ENCODE measurements at places on chromosomes 2 and 18.

- DNase-seq = no peak
These were observed 95.4 kb downstream of the ZBTB7C start for GRCh38 chr18:48313792-48314191.

DNA sequence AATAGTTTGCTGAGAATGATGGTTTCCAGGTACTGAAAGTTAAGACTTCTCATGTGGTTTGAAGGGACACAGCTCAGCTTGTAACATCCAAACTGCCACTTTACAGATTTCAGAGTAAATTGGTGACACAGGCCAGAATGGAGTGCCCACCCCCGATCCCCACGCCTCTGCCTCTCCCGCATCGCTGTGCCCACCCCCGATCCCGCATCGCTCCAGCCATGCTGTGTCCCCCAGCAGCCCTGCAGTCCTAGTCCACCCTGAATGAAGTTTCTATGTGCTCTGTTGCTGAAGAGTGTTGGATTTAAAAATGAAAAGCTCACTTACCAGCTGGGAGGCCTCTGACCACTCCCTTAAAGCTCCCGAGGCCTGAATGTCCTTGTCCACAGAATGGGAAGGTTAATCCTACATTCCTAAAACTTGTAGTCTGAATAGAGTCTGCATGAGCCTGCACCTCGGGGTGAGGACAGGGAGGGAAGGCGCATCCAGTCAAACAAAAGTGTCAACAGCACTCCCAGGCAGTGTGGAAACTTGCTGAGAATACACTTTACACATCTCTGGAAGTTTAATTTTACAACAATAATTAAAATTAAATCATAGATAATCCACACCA, 176.4 kb upstream of the ID2 start:
- DNase-seq = no peak

- no peak for DNase-seq
These were observed 162.1 kb downstream of the CD8B2 start for GRCh38 chr2:106649306-106649705.

DNA sequence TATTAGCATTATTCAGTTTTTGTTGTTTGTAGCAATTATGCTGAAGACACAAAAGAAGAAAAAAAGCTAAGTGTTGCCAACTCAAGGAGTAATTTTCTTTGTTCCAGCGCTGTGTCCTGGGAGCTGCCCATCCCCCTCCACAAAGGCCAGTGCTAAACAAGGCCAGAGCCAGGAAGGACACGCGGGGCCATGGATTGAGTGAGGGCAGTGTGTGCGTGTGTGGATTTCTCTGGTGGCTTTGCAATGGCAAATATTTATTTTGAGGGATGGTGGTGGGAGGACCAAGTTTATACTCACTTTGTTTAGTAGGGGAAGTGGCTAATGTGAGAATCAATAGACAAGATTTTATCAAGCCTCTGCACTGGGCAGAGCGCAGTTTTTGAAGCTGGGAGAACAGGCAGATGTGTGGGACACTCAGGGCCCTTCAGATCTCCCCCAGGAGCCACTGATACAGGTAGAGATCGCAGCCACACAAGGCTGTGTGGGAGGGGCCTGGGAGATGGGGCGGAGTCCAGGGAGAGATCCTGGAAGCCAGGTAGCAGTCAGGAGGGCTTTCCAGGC, 11.4 kb downstream of the AGAP1 start:
- DNase-seq = no peak

GRCh38 chr2:153641046-153641445, 162.5 kb upstream of the RPRM start:
- no peak for DNase-seq

DNA sequence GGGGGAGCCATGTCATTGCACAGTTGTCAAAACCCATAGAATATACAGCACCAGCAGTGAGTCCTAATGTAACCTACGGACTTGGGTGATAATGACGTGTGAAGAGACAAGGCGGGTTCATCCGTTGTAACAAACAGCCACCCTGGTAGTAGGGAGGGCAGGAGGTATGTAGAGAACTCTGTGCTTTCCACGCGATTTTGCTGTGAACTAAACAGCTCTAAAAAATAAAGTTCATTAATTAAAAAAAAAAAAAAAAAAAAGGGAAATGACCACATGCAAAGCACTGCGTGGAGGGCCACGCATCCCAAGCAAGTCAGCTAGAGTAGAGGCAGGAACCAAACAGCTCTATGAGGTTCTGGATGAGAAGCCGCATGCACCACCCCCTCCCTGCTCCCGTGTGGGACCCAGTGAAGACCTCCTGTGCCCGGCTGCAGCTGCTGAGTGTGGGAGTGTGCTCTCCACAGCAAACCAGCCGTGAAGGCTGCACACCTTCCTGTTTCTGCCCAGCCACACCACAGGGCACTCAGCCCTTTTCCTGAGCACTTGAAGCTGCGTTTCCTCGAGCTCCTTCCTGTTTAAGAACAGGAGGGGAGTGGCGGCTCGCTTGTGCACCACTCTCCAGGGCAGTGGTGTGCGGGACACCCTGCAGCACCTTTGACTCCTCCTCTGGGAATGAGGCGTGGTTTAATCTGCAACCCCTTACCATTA, 65.6 kb downstream of the ODC1 start:
- DNase-seq = no peak

GRCh38 chr2:191265311-191266170, 20.3 kb downstream of the MYO1B start:
- DNase-seq = no peak

DNA sequence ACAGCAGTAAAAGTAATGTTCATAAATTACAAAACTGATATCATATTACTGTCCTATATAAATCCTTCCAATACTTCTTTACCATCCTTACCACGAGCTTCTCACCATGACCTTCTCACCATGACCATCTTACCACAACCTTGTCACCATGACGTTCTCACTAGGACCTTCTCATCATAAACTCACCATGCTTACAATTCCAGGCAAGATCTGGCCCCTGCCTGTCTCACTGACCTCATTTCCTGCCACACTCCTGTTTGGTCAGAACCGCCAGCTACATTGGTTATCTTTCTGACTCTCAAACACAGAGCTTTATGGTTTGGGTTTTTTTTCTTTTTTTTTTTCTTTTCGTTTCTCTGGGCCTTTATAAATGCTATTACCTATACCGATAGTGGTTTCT, 827.6 kb downstream of the RNF144A start:
- DNase-seq = no peak

DNA sequence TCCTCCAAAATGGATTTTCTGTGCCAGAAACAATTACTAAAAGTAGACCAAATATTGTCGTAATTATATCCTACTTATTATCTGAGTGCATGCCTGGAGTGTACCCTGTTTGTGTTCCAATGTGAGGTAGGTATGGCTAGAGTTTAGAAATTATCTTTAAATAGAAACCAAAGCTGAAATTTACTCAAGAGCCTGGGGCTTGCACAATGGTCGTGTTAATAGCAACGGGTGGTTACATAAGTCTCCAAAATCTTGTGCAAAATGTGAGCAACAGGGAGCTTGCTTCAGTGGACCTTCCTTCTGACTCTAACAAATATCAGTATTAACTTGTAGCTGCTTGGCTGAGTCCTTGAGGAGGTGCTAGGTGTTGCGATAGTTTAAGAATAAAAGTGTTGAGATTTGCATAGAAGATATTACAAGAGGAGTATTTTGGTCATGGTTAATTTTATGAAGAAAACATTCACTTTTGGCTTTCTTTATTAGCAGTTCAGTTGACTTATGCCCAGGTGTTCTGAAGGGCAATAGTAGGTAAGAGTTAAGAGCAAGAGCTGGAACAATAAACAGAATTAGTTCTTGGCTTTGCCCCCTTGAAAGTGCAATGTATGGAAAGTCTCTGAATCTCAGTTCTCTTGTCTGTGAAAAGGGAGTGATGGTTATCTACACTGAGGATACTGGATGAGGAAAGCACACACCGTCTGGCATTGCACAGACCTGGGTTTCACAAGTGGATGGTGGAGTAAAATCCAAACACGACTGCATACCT, 4.6 kb downstream of the CXCR4 start:
- no peak for DNase-seq

DNA sequence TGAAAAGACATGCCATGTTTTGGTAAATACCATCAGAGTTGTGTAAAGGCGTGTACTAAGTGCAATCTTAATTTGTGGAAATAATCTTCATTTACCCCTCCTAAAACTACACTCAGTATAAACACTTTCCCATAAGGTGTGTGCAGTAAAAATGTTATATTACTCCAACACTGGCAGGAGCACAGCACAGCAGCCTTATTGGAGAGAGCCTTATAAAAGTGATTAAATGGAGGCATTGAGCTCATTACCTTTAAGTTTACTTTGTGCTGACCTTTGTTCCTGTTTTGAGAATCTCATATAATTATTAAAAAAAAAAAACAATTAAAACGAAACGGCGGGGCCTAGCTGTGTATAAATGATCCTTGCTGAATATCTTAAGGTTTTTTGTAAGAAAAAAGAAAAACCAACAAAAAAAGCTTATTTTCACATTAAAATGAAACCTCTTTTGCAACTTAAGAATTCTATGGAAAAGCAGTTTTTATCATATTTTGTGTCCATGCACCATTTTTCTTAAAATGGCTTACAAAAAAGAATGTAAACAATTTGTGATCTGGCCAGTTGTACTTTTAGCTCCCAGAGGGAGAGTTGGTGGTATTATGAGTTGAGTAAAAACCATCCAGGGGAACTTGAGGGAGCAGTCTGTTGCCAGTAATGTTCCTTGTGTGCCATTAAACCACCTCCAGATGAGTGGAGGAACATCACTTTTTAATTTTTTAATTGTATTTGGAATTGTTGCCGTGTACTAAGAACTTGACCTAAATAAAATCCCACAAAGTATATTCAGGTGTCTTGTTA, 103.4 kb downstream of the ABI2 start:
- no peak for DNase-seq

- DNase-seq = no peak
These were observed 181.9 kb upstream of the MYT1L start for GRCh38 chr2:2512931-2513330.

GRCh38 chr2:74873678-74874640, 40.0 kb downstream of the HK2 start:
- no peak for DNase-seq

DNA sequence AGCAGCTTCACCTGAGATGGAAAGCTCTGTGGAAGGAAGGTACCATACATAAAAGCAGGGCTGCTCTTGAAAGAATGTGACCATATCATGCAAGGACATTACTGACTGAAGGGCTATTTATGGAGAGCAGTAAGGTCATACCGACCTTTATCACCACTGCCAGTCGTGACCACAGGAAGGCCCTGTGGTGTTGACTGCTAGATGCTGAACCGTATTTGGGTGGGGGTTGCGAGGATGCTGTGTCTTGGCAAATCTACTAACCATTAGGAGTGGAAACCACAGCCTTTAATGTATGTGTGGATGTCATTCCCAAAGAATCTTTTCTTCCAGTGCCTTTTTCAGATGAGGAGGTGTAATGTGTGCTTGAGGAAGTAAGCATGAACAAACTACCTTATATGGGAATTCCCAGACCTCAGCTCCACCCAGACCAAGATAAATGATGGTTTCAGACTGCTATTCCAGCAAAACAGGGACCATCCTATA, 60.8 kb downstream of the LIMS1 start:
- DNase-seq = no peak
